SHP77 treated with DMSO at 0.1 percent for 48 hours (cell line): ENCODE measurements at places on chromosomes 1 and 21.

GRCh38 chr1:91120936-91121335 lies 99.1 kb upstream of the ZNF644 start:
- no peak for DNase-seq

DNA sequence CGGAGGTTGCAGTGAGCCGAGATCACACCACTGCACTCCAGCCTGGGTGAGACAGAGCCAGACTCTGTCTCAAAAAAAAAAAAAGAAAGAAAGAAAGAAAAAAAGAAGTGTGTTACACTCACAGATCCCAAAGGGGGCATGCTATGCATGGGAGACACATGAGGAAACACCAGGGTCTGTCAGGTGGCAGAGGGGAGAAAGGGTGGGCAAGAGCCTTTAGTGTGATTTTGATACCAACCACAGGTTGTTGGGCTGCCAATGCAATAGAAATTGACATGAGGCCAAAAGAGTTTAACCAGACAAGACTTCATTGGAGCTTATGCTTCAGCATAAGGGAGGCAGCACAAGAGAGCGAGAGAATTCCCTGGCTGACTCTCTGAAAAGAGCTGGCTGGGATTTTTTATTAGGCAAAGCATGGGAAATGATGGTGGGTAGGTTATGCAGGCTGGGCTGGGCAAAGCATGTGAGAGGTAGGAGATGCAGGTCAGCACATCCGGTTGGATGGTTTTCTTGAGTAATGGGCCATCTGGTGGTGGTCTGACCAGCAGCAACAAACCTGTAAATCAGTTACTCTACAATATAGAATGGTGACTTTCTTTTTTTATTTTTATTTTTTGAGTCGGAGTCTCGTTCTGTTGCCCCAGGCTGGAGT lies 11.7 kb upstream of the EXTL1 start:
- DNase-seq = no peak

DNA sequence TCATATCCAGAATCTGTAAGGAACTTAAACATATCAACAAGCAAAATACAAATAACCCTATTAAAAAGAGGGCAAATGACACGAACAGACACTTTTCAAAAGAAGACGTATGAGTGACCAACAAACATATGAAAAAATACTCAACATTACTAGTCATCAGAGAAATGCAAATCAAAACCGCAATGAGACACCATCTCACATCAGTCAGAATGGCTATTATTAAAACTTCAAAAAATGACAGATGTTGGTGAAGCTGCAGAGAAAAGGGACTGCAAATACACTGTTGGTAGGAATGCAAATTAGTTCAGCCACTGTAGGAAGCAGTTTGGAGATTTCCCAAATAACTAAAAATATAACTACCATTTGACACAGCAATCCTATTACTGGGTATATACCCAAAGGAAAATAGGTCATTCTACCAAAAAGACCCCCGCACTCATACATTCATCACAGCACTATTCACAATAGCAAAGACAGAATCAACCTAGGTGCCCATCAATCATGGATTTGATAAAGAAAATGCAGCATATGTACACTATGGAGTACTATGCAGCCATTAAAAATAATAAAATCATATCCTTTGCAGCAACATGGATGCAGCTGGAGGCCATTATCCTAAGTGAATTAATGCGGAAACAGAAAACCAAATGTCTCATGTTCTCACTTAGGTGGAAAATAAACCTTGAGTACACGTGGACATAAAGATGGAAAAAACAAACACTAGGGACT lies 230.1 kb upstream of the RAB4A start:
- no peak for DNase-seq

GRCh38 chr1:170214117-170215032 lies 68.6 kb downstream of the NTMT2 start:
- no peak for DNase-seq

DNA sequence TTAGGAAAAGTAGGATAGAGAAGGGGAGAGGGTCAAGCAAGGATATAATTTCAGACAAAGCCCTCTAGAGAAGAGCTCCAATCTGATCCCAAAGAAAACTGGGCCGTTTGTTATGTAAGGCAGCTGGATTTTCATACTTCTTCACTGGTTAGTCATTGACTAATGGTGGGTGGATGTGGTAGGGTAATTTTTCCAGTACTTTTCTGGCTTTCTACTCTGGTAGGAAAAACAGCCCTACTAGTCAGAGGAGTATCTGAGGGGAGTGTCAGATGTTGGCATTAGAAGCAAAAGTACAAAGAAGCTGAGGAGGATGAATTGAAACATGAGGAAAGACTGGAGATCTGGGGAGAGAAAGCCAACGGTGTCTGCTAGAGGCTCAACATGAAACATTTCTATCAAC lies 145.3 kb downstream of the TNFSF18 start:
- DNase-seq = no peak

DNA sequence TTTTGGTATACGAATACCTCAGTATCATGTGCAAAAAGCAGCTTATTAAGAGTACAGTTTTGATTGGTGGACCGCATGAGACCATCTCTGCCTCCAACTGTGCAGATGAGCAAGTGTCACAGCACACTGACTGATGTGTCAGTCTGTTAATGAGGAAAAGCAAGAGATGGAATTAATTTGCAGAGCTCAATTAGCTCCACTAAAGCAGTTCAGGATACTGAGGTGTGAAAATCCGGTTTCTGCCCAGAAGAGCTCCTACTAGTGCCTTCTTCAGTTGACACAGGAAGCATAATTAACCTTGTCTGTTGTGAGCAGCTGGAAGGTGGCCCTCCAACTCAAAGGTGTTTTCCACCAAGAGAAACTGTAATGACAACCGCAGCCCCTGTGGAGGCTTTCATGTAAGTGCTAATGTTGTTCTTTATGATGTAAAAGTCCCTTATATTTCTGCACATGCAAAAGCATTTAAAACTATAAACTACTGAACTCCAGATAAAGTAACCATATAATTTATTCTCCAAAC lies 44.3 kb downstream of the PCNX2 start:
- DNase-seq = no peak

DNA sequence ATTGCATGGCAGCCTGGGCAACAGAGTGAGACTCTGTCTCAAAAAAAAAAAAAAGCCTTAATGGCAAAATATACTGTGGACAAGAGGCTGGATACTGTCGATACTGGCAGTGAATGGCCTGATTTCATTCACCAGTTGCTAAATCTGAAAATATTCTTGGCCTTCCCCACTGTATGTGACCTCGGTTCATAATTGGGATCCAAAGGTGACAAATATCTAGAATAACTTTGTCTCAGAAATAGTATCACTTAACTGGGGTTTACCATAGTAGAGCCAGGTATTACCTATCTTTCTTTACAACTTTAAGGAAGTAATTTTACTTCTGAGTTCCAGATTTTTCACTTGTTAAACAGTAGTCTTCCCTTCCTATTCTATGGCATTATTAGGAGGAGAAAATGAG lies 8.4 kb downstream of the MTF2 start:
- no peak for DNase-seq
